ENCODE measurements at places on chromosomes 3 and 15.

- DNase-seq, result peak; percentile 62
Measured at GRCh38 chr15:76994001-76994400, 925 bp upstream of the PSTPIP1 start.

DNA sequence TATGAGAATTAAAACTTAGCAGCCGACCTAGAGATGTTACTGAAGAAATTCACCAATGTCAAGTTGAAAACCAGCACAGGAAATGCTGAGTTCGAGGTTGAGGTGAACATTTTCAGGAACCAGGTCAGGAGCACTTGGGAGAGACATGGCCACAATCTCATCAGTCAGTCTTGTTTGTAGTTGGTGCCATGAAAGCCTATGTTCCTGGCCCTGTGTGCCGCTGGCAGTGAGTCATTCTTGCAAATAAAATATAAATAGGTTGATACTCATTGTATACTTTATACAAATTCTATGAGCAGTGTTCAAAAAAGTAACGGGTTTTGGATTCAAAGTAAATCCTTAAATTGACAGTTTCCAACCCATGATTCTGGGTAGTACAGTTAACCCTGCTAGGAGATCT, 1.5 kb upstream of the FSIP1 start:
- no peak for DNase-seq

GRCh38 chr3:99761415-99762165, 56.1 kb upstream of the CMSS1 start:
- DNase-seq, result no peak

DNA sequence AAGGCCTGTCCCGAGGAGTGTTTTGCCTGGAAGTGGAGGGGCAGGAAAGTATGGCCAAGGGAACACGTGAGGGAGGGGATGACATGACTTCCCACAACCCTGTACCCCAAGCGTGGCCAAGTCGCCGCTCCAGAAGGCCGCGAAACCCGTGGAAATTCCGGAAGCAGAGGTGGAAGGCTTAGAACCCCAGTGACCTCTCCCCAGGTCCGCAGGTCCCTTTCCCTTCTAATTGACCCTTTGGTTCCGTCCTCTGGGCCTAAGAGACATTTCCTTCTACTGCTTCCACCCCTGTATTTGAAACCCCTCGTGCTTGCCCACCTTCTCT, 548 bp upstream of the BTBD1 start:
- no peak for DNase-seq

DNA sequence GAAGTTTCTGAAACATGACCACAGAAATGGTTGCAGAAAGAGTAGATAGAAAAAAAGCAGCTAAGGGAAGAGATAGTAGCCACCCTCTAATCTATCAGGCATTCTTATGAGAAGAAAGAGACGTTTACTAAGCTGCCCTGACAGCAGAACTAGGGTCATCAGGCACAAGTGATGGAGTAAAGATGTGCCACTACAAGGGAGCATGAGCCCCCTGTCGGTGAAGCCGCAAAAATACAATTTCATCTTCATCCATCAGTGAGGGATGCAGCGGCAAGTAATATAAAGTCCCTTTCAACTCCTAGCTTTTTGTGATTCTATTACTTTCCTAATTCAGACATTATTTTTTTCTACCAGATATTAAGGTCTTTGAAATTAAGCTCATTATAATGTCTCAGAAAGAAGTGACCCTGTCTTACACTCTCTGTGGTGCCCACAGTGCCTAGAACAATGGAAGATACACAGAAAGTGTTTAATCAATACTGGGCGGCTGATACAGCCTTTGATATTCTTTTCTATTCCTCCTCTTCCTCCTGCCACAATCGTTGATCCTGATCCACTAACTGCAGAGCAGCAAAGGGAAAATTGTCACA, 651.6 kb downstream of the NTRK3 start:
- DNase-seq, result peak; percentile 12

DNA sequence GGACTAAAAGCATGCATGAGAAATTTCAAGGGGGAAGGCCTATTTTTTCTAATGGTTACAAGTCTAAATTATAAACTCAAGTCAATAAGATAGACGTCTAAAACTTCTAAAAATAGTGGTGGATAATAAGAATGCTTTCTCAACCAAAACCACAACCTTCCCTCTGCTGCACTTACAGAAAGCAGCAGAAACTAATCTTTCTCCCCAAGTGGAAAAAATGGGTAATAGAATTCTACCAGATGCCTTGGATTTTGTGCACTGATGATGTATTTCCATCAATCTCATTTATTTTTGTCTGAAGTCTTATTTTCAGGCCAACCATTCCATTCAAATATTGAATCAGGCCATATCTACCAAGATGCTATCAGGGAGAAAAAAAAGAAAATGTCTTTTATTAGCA, 344.7 kb downstream of the NEK10 start:
- DNase-seq, result no peak

GRCh38 chr3:126527455-126528211, 3.7 kb downstream of the CHST13 start:
- no peak for DNase-seq

DNA sequence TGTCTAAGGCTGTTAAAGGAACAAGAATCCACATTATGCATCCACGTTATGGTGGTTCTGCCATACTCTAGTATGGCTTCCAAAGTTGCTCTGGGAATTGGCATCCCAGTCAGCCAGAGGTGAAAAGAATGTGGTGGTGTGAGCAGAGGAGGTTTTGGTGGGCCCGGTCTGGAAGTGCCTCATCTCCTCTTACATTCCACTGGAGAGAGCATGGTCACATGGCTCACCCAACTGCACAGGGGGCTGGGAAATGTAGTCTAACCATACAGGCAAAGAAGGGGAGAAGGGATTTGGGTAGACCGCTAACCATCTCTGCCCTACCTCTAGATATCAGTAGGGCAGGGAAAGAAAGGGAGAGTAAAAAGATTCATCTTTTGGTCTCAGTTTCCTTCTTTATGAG, 3.2 kb upstream of the HEG1 start:
- DNase-seq, result no peak

DNA sequence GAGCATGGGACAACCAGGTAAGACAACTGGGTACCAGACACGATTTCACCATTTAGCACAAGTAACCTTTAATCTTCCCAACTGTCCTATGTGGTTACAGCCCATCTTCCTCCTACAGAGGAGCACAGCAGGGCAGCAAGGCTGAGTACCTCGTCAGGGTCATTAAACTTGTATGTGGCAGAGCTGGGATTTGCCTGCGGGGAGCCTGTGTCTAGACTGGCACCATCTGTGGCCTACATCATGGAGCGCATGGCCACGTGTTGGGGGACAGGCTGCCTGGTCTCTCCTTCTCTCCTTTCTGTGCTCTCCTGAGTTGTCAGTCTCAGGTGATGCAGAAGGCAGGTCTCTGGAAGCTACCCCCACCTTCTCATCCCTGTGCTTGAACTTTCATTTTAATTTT, 32.2 kb downstream of the GOLGA6A start:
- DNase-seq, result no peak

GRCh38 chr3:124174476-124174875, 182.6 kb upstream of the ROPN1 start:
- DNase-seq, result no peak

DNA sequence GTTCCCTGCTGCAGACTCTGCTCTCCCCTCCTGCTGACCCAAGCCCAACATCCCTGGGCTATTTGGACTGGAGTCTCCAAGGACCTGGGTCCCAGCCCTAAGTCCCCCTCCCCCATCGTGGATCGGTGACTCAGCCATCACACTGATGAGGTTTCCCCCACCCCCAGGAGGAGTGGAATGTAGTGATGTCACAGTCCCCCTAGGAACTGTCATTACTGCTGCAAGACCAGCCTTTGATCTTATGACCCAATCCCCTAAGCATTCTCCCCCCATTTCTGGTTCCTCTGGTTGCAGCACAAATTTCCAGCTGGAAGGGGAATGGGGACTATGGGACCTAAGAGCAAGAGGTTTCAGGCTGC, 63.4 kb upstream of the CSPG4 start:
- no peak for DNase-seq

DNA sequence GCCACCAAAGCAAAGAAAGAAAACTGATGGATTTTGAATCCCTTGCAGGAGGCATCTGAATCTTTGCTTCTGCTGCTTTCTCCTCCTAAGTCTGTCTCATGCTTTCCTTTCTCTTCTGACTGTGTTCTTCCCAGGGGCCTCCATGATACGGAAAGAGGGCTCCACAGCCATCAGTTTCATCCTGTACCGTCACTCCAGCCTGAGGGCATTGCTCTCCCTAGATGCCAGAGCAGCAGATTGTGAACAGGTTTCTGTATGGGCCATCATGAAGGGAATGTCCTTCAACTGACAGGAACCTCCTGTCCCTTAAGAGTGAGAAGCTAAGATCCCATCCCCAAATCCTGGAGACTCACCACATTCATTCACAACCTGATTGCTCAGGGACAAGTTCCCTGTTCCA, 59.2 kb downstream of the KBTBD12 start:
- no peak for DNase-seq

GRCh38 chr15:44735482-44736180, 697 bp upstream of the TRIM69 start:
- DNase-seq, result peak; percentile 52

- no peak for DNase-seq
Measured at GRCh38 chr3:111414531-111414930, 127.5 kb upstream of the CD96 start.

DNA sequence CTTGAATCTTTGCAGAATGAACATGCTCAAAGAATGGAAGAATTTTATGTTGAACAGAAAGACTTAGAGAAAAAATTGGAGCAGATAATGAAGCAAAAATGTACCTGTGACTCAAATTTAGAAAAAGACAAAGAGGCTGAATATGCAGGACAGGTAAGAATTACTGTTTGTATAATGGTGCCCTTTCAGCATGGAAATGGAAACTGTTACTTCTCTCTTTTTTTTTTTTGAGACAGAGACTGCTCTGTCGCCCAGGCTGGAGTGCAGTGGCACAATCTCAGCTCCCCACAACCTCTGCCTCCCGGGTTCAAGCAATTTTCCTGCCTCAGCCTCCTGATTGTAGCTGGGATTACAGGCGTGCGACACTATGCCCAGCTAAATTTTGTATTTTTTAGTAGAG, 27.6 kb upstream of the CLDN11 start:
- DNase-seq, result no peak

DNA sequence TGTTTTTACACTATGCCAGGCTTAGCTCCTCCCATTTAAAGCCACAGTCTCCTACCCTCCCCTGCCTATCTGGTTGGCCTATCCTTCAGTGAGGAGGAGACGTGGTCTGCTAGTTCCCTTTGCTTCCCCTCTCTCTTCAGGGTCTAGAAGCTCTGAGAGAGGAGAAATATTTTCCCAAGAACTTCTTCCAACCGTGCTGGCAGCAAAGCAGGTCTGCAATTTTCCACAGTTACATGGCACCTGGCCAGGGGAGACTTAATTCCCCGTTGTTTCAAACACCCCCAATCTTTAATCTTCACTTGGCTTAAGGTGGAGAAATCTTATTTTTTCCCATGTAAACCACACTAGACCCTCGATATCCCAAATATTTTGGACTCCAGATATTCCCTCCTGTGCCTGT, 149.5 kb upstream of the MCTP2 start:
- no peak for DNase-seq

DNA sequence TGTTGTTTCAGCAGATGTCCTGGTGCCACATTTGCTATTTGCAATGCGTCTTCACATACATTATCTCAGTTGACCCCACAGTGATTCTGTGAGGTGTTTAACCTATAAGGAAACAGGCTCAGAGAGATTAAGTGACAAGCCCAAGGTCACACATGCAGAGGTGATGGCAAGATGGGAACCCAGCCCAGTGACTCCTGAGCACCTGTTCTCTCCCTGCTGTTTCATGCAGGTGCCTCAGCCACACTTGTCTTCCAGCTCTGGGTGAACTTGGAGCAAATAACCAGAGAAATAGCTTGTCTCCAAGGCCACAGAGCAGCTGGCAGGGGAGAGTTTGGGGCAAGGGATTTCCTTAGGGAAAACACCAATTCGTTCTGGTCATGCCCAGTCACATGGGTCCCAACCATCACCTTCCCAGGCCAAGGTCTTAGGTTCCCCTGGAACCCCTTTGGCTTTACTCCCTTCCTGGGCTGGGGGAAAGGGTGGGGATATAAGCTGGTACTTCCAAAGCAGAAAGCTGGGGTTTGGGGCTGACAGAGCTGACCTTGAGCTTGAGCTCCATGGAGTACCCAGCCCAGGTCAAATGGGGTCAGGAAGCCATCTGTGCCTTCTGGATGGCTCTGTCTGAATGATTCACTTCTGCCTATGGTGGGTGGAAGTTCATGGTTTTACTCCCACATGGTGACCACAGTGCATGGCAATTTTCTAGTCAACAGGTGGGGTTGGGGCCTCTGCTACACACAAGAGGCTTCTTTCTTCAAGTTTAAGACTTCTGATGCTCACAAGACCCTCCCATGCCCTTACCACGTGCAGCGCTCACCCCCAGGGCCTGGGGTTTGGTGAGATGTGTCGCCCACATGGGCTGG, 22.4 kb downstream of the LIPC start:
- no peak for DNase-seq

- no peak for DNase-seq
Measured at GRCh38 chr3:68751888-68752287, 180.5 kb downstream of the TAFA4 start.

GRCh38 chr15:100714749-100715342, 112.5 kb downstream of the ASB7 start:
- DNase-seq, result no peak

DNA sequence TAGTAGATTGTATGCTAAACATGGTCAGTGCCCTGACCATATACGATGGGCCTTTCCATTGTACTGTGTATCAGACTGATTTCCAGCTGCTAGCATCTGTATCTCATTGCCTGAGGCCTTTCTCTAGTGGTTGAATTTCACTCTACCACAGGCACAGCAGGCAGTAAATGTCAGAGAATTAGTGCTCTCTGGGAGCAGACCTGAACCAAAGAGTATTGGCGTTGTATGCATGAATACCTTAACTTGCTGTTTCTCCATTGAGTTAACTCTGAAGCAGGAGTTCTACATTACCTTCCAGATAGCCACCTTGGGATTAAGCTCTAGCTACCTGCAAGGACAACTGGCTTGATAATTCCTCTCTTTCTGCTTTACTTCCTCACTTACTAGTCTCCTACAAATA, 439.2 kb upstream of the EPHA3 start:
- DNase-seq, result no peak

DNA sequence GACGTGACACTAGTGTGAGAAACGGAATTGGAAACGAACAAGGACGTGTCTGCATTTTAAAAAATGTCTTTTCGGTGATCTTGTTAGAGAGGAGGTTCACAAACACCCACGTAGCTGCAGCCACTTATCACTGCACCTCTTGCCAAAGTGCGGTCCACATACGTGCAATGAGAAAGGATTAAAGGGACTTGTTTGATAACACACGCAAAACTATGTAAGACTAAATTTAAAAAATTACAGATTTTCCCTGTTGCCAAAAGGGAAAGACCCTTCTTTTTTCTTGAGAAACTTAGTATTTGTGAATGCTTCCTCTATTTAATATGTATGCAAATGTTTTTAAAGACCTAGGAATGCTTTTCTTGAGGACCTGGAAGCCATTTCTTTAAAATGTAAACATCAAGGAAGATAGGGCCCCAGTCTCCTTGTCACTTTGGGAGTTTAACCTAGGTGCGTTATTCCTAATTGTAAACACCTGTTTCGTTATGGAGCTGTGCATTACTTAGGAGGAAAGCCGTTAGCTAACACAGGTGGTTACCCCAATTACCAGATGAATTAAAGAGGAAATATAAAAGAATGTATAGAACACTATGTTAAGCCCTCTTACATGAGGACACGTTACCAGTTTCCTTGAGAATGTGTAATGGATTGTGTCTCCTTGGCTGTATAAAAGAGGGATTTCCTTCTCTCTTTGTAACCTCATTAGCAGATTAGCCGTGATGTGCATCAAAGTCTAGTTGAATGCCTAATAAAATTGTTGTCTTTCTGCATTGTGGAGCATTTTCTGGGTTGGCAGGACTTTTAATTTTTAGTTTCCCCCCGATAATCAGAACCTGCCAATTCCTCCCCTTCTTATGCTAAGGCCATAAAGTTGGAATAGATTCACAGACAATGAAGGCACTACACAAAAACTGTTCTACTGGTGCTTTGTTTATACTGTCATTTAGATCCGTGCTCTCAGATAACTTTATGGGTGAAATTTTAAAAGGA, 1.0 kb downstream of the LEKR1 start:
- peak; percentile 42 for DNase-seq

Measured in CD4-positive, alpha-beta T cell treated with Interleukin-12 subunit alpha and Interleukin-12 subunit beta, for 1 hour (primary cell).